HS-5 (cell line): ENCODE measurements at places on chromosomes 3 and 15.
A peak's percentile ranks its signal among the peaks of the same experiment; 100 is the strongest.

DNA sequence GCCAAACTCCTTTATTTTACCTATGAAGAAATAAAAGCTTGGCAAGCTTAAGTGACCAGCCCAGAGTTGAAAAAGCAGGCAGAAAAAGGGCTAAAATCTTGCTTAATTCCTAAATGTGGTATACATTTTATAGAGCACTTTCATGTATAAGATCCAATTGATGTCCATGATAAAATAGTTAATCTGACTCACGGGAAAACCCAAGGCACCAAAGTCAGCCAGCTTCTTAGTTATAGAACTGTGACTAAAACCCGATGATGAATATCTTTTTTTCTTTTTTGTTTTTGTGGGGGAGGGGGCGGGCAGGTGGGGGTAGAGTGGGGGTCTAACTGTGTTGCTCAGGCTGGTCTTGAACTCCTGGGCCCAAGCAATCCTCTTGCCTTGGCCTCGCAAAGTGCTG, 71.4 kb downstream of the PEAK1 start:
- DNase-seq: no peak

GRCh38 chr3:67526246-67526645, 128.2 kb downstream of the SUCLG2 start:
- DNase-seq: peak; percentile 88

- DNase-seq: no peak
Observed at GRCh38 chr3:11246663-11246970, 25.6 kb upstream of the ATG7 start.

- DNase-seq: no peak
Observed at GRCh38 chr15:38672273-38672672, 107.7 kb upstream of the RASGRP1 start.

GRCh38 chr3:99686955-99687612, 48.7 kb downstream of the COL8A1 start:
- DNase-seq: no peak

GRCh38 chr3:126208606-126209256, 28.3 kb upstream of the ALDH1L1 start:
- peak; percentile 63 for DNase-seq

GRCh38 chr3:48273594-48274211, 32.8 kb downstream of the ZNF589 start:
- peak; percentile 18 for DNase-seq

- no peak for DNase-seq
Observed at GRCh38 chr15:85924088-85924487, 129.4 kb upstream of the KLHL25 start.

DNA sequence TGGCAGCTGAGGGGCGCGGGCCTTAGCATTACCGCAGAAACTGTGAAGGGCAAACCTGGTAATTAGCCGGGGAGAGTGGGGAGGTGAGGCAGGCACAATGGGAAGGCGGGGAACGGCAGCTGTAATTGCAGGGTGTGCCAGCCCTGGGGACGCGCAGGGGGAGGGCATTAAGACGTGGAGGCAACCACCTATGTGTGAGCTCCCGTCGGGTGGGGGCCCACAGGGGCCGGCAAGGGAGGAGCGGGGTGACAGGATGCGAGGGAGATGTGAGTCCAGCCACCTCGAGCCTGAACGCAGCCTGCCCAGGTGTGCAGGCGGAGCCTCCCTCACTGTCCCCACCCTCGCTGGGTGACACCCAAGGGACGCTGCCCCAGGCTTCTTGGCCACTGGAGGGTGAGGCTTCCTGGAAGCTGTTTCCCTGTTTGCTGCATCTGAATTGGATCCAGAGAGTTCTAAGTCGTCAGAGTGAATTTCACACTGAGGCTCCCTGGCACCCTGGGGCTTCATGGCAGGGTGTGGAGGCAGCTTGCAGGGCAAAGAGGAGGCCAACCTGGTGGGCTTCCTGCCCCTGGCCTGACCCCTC, 130.6 kb upstream of the MEF2A start:
- no peak for DNase-seq

GRCh38 chr15:49441356-49441755, 18.3 kb downstream of the FGF7 start:
- no peak for DNase-seq

- DNase-seq: no peak
Observed at GRCh38 chr3:197007296-197007940, 22.2 kb downstream of the MELTF start.

- DNase-seq: no peak
Observed at GRCh38 chr3:189467451-189467850, 163.7 kb upstream of the TP63 start.

GRCh38 chr15:94379986-94380385, 148.6 kb downstream of the MCTP2 start:
- no peak for DNase-seq
